Left renal pelvis (tissue), 4 donors: ENCODE measurements at places on chromosomes 2 and 18. TPM values are rescaled to one million over a fixed set of nuclear protein-coding genes. Genes with fewer than 3 reads are reported as not detected.

DNA sequence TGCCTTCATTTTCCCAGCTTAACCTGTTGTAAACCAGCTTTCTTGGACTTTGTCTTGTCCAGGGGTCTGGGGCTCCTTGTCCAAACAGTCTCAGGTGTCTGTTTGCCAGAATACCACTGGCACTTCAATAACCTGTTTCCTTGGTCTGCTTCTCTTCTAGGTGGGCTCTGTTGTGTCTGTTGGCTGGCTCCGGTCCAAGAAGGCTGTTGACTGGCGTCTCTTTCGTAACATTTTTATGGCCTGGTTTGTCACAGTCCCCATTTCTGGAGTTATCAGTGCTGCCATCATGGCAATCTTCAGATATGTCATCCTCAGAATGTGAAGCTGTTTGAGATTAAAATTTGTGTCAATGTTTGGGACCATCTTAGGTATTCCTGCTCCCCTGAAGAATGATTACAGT, 17.0 kb downstream of the SLC20A1 start:
- no peak for DNase-seq

GRCh38 chr18:44781886-44782285, 101.2 kb downstream of the SETBP1 start:
- no peak for DNase-seq

- no peak for DNase-seq
Observed at GRCh38 chr2:100807707-100808106, 12.2 kb upstream of the NPAS2 start.

Gene PLB1
- 0.70 TPM for polyA plus RNA-seq

GRCh38 chr18:59787998-59788790, 91.0 kb upstream of the CCBE1 start:
- no peak for DNase-seq

GRCh38 chr2:197472166-197472565, 18.8 kb downstream of the COQ10B start:
- DNase-seq, result no peak

DNA sequence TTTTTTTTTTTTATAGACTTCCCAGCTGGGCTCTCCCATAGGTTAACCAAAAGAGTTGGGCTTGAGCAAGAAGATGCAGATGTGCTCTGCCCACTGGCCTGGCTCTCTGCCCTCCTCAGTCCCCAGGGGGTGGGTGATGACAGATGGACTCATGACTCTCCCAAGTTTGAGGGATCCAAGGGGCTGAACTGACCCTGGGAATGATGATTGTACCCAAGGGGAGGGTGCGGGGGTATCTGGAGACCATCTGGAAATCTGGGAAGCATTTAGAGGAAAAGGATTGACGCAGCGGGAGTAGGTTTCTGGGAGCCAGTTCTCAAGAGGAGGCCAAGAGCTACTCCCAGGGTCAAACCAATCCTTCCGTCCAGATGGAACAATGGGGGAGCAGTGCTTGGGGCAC, 330.8 kb downstream of the CYP26B1 start:
- DNase-seq, result no peak

GRCh38 chr2:85445316-85446295, 27.1 kb downstream of the SH2D6 start:
- no peak for DNase-seq

- DNase-seq, result no peak
Observed at GRCh38 chr2:28745876-28746275, 5.8 kb upstream of the PPP1CB start.

Gene FAM110C
- 12.5 TPM for polyA plus RNA-seq
